CD4-positive, alpha-beta T cell treated with Interleukin-4 for 1 hour (primary cell): ENCODE measurements at places on chromosomes 6 and 20.

DNA sequence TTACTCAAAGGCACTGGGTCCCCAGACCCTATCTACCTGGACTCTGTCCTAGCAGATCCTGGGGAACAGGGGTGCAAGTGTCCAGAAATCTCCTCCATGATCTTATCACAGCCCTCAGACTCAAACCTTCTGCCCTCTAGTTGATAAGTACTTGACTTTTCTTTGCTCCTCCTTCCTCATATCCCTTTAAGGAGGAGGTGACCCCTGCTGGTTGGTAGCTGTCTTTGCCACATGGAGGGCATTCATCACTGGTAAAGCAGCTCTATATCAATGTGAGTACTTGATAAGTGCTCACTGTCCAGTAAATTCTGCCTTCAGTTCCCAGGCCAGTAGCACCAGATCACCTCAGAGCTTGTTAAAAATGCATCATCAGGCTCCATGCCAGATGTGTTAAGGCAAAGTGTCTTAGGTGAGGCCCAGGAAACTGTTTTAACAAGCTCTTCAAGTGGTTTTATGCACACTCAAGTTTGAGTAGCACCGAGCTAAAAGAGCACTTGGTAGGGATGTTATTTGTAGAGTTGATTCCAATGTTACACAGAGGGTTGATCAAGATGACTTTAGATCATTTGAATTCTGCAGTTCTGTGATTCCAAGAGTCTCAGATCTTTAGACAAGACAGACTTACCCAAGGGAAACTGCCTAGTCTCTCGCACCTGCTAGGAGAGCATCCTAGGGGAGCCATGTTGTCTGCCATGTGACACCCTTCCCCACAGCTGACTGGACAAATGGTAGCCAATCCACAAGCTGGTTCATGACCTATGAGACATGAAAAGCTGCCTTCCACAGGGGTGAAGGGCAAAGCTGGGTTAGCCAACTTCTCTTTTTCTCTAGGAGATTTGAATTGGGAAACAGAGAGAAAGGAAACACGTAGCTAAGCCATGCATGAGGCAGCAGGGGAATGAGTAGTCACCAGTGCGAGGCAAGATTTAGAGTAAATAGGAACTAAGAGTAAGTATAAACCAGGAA, 18.6 kb downstream of the TREML2 start:
- peak; percentile 73 for DNase-seq

DNA sequence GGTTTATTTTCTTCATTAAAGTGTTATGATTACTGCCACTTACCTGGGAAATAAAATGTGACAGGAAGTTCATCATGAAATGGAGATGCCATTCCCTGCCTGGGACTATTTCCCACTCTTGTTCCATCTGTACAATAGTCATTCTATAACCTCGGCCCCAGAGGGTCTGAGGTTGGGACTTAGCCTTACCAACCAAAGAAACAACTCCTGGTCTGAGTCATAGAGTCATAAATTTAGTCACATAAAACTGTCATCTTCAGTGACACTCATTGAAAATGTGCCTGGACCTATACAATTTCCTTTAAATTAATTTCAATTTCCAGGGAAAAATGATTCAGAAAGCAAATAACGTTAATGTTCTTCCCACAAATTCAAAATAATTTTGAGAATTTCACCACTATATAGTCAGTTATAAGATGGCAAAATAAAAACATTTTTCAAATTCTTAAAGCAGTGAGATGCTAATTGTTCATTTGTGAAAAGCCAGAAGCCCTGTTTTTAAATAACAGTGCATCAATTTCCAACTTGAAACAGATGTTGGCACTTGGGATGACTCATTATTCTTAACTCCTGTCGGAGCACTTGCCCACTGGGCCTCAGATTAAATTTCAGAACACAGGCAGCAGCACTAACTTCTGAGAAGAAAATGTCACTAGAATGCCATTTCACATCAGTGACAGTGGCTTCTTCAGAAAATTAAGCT, 201.2 kb upstream of the SMLR1 start:
- no peak for DNase-seq

- DNase-seq: no peak
These were observed 10.9 kb upstream of the OSER1 start for GRCh38 chr20:44221368-44221954.

- DNase-seq: no peak
These were observed 400.0 kb upstream of the CDH4 start for GRCh38 chr20:60851826-60852704.

DNA sequence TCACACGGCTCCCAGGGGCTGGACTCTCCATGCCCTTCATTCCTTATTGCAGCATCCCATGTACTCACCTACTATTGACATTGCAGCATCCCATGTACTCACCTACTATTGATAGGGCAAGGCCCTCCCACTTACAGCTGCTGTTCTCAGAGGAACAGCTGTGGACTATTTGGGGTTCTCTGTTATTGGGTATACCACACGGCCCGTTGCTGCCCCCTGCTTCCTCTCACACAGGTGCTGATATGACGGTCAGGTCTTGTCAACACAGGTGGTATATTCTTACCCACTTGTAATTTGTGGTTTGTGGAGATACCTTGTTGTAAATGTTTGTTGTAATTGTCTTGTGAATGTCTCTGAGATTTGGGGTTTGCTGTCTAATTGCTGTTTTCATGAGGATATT, 18.8 kb downstream of the ALDH5A1 start:
- DNase-seq: no peak

DNA sequence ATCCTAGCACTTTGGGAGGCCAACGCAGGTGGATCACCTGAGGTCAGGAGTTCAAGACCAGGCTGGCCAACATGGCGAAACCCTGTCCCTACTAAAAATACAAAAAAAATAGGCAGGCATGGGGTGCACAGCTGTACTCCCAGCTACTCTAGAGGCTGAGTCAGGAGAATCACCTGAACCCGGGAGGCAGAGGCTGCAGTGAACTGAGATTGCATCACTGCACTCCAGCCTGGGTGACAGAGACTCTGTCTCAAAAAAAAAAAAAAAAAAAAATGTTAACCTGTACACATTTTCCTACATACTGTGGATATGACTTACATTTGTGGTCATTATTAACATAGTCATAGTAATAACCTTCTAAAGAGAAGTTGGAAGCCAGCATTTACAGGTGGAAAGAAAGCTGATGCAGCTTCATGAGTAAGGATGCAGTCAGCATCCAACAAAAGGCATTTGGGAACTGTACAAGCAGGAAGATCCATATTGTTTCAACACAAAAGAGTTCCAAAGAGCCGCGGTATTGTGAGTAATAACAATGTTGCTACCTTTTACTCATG, 186.2 kb downstream of the GPX5 start:
- DNase-seq: no peak

DNA sequence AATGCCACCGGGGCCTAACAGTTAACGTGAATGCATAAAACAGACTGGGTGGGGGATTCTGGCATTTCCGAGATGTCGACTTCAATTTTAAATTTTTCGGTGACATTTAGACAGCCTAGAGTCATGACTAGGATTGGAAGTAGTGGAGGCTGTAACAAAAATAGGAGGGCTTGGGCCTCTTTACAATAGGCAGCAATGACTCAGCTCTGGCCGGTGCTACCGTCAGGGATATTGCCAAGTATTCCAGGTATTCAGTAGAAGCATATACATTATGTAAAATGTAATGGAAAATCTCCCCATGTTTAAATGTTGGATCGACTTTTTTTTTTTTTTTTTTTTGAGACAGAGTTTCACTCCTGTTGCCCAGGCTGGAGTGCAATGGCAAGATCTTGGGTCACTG, 136.2 kb upstream of the STMND1 start:
- DNase-seq: no peak

DNA sequence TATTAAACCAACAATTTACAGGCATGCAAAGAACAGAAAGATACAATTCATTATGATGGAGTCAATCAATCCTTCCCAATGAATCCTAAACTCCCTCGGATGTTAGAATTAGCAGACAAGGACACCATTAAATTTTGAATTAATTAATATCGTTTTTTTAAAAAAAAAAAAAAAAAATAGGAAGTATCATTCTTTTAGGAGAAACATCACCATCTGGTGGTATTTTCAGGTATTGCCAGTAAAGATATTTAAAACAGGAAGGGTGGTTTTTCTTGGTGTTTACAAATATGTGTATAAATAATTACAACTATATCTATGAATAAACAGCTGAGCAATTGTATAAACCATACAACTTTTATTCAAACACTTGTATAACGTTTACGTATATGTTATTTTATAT, 564.4 kb downstream of the HAO1 start:
- no peak for DNase-seq

DNA sequence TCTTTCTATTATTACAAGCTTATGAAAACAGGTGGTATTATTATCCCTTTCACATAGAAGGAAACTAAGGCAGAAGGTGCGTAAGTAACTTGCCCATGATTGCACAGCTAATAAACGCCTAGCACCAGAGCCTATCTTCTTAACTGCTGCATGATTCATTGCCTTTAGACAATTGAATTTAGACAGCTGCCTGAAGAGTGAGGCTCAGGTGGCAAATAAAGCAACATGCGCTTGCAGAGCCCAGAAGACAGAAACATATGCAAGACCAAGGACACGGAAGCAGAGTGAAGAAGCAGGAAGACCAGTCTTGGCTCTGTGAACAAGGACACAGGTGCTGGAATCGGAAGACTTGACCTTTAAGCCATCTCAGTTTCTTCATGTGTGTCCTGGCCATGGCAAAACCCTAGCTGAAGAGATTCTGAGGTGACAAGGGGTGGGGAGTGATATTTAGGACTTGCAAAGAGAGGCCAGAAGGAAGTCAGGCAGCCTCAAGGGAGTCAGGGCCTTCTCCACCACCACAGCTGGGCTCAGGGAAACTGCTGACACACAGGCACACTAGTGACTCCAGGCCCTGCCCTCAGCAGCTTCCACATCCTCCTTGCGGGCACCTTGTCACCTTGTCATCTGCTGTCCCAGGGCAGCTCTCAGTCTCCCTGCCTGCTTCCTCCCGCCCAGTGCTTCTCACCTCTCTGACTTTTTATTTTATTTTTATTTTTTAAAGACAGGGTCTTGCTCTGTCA, 91.7 kb upstream of the SLC22A16 start:
- no peak for DNase-seq

DNA sequence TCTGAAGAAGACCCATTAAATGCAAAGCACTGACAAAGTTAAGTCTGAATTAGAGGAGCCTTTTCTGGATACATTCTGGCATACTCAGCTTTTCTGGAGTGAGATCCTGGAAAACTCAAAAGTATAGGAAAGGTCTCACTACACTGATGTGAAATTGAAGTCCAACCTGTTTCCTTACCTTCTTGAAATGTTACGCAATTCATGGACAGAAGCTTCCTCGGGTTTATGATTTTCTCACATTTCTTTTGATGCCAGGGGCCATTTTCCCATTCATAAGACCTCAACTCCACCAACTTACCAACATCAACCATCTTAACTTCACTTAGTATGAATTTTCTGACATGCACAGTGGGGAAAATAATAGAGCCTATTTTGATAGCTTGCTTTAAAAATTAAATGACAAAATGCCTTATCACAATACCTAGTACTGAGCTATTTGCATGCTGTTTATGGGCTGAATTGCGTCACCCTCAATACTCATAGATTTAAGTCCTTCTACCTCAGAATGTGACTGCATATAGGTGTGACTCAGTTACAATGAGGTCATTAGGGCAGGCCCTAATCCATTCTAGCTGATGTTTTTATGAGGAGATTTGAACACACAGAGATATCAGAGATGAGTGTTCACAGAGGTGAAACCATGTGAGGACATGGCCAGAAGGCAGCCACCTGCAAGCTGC, 73.4 kb upstream of the RAB32 start:
- no peak for DNase-seq

- no peak for DNase-seq
These were observed 151.1 kb upstream of the PLN start for GRCh38 chr6:118396969-118397368.

DNA sequence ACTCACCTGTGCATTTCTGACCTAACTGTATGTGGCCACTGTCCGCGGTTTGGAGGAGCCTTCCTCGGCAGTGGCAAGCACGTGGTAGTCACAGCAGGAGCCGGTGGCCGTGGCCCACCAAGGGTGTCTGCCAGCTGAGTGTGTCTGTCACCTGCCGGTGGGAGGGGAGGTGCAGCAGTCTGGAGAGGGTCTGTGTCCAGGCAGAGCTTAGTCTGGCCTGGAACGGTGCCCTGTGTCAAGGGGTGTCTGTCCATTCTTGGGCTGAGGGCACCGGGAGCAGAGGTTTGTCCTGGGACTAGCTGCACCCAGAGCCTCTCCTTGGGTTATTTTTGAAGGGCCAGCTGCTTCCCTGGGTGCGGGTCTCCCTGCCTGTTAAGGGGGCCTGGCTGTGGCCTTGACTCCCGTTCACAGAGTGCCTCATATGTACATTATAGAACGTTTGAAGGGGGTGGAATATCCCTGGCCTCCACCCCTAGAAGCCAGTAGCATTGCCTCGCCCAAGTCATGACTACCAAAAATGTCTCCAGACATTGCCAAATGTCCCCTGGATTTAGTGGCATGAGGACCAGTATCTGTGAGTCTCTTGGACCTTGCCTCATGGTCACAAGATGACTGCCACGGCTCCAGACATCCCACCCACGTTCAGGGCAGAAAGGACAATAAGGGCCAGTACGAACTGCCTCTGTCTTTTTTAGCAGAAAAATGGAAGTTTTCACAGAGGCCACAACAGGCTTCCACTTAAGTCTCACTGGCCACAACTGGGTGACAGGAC, 5.2 kb downstream of the RBM38 start:
- no peak for DNase-seq

GRCh38 chr6:161254464-161255253, 19.2 kb downstream of the AGPAT4 start:
- DNase-seq: no peak
